ENCODE measurements at places on chromosomes 12 and 14.
A peak's percentile ranks its signal among the peaks of the same experiment; 100 is the strongest.

DNA sequence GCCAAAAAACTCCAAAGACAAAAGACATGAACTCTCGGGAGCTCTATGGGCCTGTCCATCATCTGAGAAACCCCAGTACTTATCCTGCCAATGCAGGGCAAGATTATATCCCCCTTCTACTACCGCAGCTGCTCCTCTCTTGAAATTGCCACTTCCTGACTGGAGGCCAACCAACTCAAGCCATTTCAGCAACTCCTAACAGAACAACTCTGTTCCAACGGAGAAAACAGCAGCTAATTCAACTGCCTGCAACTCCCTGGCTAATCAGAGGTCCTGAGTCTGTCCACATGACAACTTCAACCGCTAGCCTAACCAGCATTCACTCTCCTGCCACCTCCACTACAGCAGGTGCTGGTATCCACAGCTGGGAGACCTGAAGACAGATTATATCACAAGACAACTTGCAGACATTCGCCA is 24.1 kb downstream of the CEP83 start:
- no peak for DNase-seq

DNA sequence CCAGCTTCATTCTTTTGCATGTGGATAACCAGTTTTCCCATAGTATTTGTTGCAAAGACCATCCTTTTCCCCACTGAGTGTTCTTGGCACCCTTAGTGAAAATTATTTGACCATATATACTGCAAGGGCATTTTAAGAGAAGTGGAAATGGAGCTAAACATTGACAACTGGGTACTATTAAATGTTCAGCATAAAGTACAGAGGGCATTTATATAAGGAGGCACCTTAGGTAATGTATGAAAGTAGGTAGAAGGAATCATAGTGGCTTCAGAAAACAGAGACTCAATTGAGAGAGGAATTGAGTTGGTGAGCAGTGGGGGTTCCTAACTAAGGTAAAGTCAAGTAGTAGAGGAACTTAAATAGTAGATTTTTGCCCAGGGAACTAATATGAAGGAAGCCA is 34.5 kb upstream of the SMCO2 start:
- no peak for DNase-seq

DNA sequence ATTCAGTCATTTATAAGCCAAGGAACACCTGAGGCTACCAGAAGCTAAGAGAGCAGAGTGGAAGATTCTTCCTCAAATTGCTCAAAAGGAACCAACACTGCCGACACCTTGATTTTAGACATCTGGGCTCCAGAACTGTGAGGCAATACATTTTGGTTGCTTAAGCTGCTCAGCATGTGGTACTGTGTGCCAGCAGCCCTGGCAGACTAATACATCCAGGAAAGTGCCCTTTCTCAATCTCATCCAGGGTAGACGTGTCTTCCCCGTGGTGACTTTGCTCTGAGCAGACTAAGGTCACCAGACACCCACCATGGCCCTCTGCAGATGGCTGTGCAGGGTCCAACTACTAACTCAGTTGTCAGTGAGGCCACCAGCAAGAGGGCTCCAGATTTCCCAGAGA is 122.8 kb downstream of the VRK1 start:
- DNase-seq: no peak

DNA sequence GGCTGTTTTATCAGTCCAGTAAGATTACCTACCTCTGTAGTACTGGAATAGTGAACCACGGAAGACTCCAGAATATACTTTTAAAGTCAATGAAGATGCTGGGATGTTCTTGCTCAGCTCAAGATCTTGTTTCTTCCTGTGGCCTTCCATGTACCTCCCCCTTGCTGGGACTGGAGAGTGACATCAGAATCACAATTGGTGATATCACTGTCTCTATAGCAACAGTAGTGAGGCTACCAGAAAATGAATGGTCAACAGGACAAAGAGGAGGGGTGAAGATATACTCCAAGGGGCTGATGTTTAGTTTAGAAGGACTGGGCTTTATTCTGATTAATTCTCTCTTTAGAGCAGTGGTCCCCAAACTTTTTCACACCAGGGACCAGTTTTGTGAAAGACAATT is 3.8 kb downstream of the AKAP3 start:
- DNase-seq: no peak

- DNase-seq: no peak
Observed at GRCh38 chr12:47218191-47218654, 138.5 kb upstream of the AMIGO2 start.

- DNase-seq: no peak
Observed at GRCh38 chr14:87483271-87484260, 509.4 kb downstream of the GALC start.

DNA sequence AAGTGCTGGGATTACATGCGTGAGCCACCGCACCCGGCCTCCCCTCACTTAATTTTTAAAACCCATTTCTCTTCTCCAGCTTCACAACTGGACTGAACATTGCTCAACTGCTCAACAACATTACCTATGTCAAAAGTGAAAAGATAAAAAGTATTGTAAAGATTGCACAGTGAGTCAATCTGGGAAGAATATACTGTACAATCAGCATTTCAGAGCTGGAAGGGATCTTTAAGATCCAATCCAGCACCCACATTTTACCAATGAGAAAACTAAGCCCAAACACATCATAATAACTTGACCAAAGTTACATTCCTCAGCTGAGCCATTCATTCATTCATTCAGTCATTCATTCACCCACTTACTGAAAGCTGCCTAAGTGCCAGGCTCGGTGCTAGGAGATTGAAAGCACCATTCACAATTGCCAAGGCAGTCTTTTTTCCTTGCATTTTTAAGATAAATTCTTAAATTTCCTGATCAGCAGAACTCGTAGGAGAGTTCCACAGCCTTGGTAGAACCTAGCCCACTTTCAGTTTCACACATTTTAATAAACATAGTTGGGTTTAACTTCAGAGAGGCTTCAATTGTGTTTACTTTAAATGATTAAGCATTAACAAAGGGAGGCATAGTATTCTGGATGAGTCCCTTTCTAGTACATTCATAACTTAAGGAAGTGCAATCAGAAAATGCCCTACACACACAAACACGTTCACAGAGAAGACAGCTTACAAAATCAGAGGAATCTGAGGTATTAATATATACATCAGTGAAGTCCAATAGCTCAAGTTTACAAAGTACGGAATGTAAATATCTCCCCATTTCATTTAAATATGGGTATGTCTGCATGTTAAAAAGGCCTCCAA is 3.0 kb downstream of the GALNT4 start:
- no peak for DNase-seq

- DNase-seq: no peak
Observed at GRCh38 chr12:24853094-24853493, 95.8 kb downstream of the BCAT1 start.

DNA sequence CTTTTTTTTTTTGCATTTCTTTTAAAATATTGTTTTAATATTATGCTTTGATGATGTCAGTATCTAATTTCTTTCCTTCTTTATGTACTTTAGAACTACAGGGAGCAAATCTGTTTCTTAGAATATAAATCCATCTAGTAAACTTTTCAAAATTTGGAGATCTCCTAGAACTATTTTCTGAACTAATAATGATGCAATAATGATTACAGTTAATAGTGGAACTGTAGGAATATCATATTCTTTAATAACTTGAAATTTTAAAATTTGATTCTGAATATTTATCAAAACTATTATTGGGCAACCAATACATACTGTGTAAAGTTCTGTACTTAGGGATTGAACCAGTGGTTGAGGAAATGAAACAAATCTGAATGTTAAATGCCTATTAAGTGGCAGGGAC is 23.1 kb upstream of the PMCH start:
- DNase-seq: no peak

- DNase-seq: peak; percentile 8
Observed at GRCh38 chr14:75123991-75124390, 2.9 kb downstream of the NEK9 start.

GRCh38 chr14:55386037-55386808 is 25.4 kb downstream of the ATG14 start:
- DNase-seq: no peak

GRCh38 chr14:67579040-67579439 is 21.0 kb downstream of the PIGH start:
- no peak for DNase-seq

- no peak for DNase-seq
Observed at GRCh38 chr12:1197264-1198018, 206.4 kb downstream of the ERC1 start.

DNA sequence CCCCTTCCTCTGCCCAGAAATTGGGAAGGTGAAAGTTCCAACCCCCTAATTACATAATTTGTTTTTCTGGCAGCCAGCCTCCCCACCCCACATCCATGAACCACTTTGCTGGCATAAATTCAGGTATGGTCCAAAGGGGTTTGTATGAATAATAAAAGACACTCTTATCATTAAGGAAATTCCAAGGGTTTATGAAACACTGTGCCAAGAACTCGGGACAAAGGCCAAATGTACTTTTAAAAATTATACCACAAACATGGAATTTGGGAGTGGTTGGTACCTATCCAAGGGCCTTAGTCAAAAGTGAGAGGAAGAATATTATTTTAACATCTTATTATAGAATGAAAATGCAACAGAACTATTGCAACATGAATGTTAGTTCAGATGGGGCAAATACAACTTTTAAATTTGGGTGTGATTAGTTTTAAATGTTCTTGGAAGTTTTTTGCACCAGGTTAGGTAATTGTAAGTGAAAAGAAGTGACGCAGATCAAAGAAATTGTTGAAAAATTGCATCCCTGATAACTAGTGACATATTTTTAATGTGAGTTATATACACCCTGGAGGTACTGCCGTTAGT is 217.8 kb downstream of the TMEM117 start:
- no peak for DNase-seq

- DNase-seq: no peak
Observed at GRCh38 chr12:17060260-17060659, 454.3 kb upstream of the LMO3 start.

- DNase-seq: no peak
Observed at GRCh38 chr14:104403421-104404220, 175.9 kb upstream of the C14orf180 start.

- no peak for DNase-seq
Observed at GRCh38 chr12:106214571-106214970, 33.2 kb downstream of the CKAP4 start.

- DNase-seq: no peak
Observed at GRCh38 chr14:62015945-62016344, 253.7 kb downstream of the SNAPC1 start.

- DNase-seq: no peak
Observed at GRCh38 chr12:107091381-107091780, 2.0 kb downstream of the CRY1 start.

DNA sequence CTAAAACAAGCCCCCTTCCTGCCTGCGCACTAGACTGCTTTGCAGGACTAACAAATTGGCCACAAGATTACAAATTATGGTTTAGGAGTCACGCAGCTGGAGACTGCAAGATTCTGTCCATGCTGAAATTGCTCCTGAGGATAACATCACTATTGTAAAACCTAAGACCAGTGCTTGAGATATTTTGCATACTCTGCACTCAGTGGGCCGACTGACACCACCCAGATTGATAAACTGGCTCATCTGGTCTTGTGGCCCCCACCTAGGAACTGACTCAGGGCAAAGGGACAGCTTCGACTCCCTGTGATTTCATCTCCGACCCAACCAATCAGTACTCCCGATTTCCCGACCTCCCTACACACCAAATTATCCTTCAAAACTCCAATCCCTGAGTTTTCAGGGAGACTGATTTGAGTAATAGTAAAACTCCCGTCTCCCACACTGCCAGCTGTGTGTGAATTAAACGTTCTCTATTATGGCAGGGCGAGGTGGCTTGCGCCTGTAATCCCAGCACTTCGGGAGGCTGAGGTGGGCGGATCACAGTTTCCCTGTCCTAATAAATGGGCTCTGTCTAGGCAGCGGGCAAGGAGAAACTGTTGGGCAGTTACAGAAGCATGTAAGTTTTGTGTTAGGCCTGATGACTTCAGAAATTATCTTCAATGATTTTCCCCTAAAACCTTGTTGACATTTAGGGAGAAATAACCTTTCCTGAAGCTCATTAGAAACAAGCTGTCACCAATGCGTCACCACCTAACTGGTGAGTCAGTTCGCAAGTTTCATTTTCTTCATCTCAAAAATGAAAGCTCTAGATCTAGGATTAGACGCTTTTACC is 5.3 kb upstream of the UBC start:
- peak; percentile 42 for DNase-seq

- no peak for DNase-seq
Observed at GRCh38 chr14:35234012-35234805, 58.0 kb upstream of the PSMA6 start.

- no peak for DNase-seq
Observed at GRCh38 chr14:23365036-23365731, at the start of gene EFS. TSS of gene EFS (minus strand) at chr14:23365172. CDS start at chr14:23365025, 147 bp downstream.

DNA sequence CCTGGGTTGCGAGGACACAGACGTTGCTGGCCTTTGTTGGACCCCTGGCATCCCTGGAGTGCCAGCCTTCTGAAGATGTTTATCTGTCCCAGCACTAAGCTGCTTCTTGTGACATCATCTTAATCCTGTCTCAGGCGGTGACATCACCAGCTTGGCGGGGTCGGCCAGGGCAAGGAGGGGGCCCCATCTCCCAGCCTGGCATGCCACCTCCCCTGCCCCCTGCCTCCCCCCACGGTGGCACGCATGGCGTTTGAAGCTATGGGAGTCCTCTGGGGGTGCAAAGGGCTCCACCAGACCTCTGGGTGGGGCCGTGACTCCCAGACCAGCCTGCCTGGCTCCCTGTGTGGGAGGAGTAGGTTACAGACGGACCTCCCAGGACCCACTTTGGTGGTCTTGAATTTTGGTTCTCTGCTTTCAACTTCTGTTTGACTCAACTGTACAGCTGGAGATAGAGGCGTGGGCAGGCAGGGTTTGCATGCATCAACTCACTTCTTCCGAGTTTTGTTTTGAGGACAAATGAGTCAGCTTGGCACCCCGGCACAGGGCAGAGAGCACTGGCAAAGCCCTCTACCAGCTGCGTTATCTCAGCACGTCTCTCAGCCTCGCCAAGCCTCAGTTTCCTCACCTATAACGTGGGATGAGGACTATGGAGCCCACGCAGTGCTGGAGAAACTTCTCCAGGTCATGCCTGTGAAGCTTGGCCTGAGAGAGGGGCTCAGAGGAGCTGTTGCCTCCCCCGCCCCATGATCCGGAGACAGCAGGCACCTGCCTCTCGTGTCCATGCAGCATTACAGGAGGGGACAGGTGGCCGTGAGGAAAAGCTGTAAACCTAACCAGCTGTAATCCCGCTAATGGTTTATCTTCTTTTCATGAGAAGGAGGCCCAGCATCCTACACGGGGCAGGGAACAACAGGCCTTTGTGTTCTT is 38.8 kb upstream of the EML1 start:
- DNase-seq: no peak

DNA sequence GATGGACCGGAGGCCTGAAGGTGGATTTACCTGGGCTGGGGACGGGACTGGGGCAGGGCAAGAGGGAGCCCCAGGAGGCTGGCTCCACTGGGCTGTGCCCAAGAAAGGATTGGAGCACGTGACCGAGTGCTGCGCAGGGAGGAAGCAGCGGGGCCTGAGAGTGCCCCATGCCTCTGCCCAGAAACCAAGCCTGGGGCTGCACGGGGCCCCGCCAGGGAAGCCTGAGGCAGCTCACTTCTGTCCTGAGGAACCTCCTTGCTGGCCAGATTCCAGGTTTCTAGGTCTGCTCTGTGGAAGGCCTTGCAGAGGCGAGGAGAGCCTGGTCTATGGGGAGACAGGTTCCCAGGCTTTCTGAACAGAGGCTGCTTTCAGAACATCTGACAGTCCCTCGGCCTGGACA is 10.4 kb downstream of the NGB start:
- DNase-seq: no peak
